ENCODE measurements at places on chromosomes 11 and 22.

DNA sequence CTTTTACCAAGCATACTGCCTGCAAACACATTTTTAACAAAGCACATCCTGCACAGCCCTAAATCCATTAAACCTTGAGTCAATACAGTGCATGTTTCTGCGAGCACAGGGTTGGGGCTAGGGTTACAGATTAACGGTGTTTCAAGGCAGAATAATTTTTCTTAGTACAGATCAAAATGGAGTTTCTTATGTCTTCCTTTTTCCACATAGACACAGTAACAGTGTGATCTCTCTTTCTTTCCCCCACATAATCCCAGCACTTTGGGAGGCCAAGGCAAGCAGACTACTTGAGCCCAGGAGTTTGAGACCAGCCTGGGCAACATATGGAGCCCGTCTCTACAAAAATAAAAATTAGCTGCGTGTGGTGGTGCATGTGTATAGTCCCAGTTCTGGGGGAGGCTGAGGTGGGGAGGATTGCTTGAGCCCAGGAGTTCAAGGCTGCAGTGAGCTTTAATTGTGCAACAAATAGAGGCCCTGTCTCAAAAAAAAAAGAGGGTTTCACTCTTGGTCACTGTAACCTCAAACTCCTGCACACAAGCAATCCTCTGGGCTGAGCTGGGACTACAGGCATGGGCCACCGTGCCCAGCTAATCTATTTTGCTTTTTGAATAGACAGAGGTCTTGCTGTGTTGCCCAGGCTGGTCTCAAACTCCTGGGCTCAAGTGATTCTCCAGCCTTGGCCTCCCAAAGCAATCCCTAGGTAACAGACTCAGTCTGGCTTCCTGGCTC is 19.7 kb upstream of the SLC3A2 start:
- DNase-seq, result peak; percentile 41

GRCh38 chr11:73217131-73217809 is 811 bp upstream of the P2RY2 start:
- no peak for DNase-seq

DNA sequence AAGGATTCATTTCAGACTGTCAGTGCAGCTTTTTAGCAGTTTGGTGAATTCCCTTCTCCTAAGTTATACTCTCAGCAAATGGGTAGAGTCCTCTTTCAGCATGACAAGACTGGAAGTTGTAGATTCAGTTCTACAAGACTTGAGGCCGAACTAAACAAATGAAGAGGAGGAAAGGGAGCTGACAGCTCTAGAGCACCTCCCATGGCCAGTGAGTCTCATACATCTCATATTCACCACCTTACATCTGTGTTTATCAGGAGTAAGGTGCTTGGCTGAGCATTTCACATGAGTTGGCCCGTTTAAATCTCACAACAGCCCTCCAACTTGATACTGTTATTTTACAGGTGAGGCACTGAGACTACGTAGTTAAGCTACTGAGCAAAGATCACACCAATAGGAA is 30.4 kb downstream of the SEZ6L start:
- DNase-seq, result no peak

- peak; percentile 28 for DNase-seq
These were observed 1.4 kb downstream of the LRRC74B start for GRCh38 chr22:21047035-21047661.

DNA sequence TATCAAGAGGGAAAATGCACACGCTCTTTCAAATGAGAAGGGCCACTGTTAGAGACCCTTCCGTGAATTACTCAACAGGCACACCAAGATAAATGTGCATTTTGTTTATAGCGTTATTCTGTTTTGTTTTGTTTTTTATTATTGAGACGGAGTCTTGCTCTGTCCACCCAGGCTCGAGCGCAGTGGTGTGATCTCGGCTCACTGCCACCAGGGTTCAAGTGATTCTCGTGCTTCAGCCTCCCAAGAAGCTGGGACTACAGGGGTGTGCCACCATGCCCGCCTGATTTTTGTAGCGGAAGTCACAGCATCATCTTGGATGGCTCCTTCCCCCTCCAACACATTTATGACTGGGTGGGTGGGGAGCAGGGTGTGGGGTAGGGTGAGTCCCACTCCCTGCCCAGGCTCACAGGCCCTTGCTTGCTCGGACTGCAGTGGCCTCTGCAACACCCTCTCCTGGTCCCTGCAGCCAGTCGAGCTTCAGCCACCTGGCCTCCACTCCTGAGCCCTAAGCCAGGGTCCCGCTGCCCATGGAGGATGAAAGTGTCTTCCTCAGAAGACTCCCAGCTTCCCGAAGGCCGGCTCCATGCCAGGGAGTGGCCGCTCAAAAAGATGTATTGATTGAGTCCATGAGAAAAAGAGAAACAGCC is 68.0 kb downstream of the RTL6 start:
- DNase-seq, result no peak

- DNase-seq, result no peak
These were observed 130.7 kb upstream of the NECTIN1 start for GRCh38 chr11:119859684-119860083.

DNA sequence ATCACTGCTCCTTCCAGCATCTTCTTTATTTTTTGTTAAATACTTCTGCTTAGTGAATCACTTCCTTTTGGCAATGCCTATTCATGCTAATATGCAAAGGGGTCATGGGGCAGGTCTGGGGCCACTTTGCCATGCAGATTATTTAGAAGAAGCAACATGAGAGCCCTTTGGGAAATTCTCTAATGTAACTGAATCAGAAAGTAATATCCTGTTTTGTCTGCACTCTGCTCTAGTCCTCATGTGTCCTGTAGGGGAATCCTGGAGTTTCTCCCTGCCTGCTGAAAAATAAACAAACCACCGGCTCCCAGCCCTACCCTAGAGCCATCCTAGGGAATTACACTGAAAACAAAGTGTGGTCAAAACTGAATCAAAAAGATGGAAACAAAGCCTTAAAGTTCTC is 176.5 kb upstream of the POU2AF2 start:
- peak; percentile 47 for DNase-seq

GRCh38 chr22:48103126-48103875 is 1340.9 kb downstream of the TBC1D22A start:
- no peak for DNase-seq

GRCh38 chr11:3099178-3099577 is 42.0 kb upstream of the CARS1 start:
- no peak for DNase-seq

- DNase-seq, result no peak
These were observed 22.0 kb downstream of the COA4 start for GRCh38 chr11:73854680-73855079.

GRCh38 chr11:90698238-90698637 is 475.4 kb upstream of the CHORDC1 start:
- DNase-seq, result no peak

- DNase-seq, result no peak
These were observed 87.2 kb upstream of the NAV2 start for GRCh38 chr11:19625438-19625837.

- DNase-seq, result peak; percentile 95
These were observed 816 bp upstream of the PHRF1 start for GRCh38 chr11:575313-575995.

All from DMS53 (cell line).